ENCODE measurements at places on chromosomes 7 and 10.

DNA sequence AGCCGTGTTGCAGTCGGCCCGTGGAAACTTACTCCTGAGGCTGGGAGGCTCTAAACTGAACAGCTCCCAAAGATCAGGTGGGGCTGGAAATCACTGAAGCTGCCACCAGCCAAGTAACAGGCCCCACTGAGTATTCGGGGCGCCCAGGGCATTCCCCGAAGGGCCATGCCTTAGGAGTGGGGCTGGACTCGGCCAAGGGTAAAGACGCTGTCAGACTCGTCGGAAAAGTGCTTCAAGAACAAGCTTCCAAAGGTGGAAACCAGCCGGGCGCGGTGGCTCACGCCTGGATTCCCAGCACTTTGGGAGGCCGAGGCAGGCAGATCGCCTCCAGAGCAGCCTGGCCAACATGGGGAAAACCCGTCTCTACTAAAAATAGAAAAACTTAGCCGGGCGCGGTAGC, 102.8 kb downstream of the GALNT11 start:
- no peak for DNase-seq

- peak; percentile 94 for DNase-seq
Observed at GRCh38 chr7:107939573-107940489, 48.8 kb downstream of the DLD start.

GRCh38 chr7:73517241-73517995, 4.7 kb downstream of the BAZ1B start:
- no peak for DNase-seq

DNA sequence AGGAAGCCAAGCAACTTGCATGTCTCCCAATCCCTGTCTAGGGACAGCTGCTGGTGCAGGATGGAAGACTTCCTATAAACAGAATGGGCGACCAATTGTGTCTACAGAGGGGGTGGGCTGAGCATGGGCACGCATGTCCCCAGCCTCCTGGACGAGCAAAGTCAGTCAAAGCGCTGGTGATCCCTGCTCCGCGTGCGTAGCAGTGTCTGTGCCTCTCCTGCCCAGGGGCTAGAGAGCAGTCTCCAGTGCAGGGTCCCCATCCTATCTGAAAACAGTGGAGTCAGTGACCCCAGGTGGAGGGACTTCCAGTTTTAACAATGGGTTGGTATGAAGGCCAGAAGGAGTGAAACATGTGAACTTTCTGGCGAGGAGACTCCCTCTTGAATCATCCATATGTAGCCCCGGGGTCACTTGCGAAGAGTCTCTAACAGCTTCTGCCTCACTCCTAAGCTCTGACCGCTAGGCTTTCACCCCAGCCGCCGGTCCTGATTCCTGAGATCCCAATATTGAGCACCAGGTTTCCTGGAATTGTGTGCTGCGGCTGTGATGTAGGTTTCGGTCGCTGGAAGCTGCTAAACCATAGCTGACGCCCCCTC, 714 bp upstream of the CASP2 start:
- DNase-seq = no peak

- no peak for DNase-seq
Observed at GRCh38 chr10:22686347-22686746, 28.0 kb downstream of the PIP4K2A start.

- no peak for DNase-seq
Observed at GRCh38 chr7:30285067-30285535, 704 bp downstream of the ZNRF2 start.

GRCh38 chr7:13708670-13709069, 280.8 kb downstream of the ETV1 start:
- no peak for DNase-seq

DNA sequence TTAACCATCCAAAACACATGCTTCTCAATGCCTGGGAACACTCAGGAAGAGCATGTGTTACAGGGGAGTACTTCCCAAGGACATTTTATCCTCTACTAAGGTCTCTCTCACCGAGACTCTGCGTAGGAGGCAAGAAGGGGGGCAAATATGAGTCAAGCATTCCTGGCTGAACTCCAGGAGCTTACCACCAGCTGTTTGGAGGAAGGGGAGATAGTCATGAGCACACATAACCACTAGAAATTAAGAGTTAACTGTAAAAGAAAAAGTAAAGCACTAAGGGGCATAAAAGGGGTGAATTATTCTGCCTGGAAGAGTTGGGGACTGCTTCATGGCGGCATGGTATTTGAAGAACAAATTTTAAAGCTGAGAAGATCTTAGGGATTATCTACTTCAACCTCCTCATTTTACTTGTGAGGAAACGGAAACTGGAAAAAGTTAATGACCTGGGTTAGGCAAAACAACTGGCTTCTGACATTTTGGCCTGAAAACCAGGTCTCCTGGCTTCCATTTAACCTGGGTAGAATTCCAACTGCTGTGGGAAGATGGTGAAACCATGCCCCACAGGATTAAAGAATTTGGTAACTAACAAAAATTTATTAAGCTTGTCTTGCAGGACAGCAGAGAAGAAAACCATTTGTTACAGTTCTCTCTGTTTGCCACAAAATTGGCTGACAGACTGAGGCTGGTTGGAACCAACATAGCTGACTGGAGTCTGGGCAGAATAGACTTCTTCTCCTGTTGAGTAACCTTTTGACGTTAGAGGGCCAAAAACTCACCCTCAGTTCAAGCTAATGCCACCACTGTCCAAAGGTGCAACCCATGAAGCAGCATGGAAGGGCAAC, 85.5 kb downstream of the SLC25A13 start:
- peak; percentile 51 for DNase-seq

DNA sequence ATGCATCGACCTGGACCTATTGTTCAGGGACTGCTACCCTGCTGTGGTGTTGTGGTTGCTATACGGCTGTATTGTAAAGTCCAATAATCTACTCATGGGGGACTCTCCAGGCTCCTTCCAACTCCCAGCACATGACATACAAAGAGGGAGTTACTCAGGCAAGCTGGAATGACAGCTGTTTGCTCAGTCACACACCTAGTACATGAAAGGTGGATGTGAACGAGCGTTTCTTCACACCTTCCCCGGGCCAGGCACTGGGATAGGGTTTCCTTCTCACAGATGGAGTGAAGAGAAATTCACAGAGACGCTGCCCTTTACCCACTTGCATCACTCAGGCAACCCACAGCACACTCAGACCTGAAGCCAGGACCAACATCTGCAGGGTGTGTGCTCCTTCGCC, 215.7 kb downstream of the TNS3 start:
- no peak for DNase-seq

GRCh38 chr10:86968994-86969355, 693 bp downstream of the ADIRF start:
- no peak for DNase-seq

DNA sequence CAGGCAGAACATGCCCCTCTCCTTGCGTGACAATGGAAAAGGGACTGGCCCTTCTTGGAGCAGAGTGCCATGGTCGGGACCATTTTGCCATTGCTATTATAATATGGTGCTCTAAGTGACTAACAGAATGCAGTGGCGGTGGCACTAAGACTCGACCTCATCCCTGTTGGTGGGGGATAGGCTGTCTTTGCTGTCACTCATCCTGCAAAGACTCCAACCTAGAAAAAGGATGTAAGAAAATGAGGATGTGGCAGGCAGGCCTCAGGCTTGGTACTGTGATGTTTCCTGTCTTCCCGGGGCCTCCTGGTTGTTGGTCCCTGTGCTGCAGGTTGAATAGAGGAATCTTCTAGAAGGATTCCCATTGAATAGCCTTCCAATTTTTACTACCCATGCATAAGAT, 18.6 kb downstream of the BLNK start:
- DNase-seq = no peak

- DNase-seq = no peak
Observed at GRCh38 chr7:66899552-66900280, 21.3 kb upstream of the TMEM248 start.

DNA sequence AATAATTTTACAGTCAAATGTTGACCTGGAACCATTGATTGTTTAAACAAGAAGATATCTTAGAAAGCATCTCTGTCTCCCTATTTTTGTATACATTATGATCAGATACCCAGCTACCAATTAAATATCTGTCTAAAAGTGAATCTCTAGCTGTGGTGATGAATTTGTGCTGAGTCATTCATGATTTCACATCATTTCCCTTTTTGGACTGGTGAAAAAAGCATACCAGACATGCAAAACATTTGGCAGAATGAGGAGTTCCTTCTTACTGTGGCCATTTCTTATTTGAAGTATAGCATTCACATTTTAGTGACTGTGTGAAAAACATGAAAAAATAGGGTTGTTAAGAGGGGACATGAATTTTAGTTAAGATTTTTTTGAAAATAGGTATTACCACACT, 98.0 kb upstream of the GATA3 start:
- DNase-seq = peak; percentile 66

- no peak for DNase-seq
Observed at GRCh38 chr7:127704211-127704610, 52.2 kb downstream of the SND1 start.

GRCh38 chr10:71684356-71685173, 35.0 kb downstream of the C10orf105 start:
- DNase-seq = no peak

- DNase-seq = no peak
Observed at GRCh38 chr7:83643012-83643411, 5.9 kb downstream of the SEMA3E start.

- DNase-seq = no peak
Observed at GRCh38 chr10:54108961-54109360, 692.1 kb downstream of the PCDH15 start.

GRCh38 chr10:22740180-22740579, 25.8 kb upstream of the PIP4K2A start:
- no peak for DNase-seq

DNA sequence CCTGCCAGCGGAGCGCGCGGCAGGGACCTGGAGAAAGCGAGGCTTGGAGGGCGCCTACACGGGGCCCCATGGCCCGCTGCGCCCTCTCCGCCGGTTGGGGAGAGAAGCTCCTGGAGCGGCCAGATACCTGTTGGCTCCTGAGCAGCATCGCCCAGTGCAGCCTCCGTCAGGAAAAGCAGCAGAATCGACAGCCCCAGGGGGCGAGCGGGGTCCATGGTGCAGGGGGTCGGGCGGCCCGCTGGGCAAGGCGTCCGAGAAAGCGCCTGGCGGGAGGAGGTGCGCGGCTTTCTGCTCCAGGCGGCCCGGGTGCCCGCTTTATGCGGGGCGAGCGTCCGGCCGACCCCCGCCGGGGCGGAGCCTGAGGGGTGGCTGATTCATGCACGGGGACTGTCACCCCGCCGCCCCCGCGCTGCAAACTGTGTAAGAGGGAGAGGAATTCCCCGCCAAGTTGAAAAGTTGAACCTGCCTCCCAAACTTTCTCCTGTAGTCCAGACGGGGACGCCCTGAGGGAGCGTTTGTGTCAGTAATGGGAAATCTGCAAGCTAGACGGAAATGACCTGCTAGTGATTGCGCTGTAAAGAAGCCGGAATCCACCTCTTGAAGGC, at the start of gene TFPI2:
TSS of gene TFPI2 (minus strand) at position 290 of the 605 bp plus-strand sequence. CDS start at position 215, 75 bp downstream.
- peak; percentile 18 for DNase-seq

- DNase-seq = no peak
Observed at GRCh38 chr10:5485290-5485689, 14.1 kb downstream of the CALML5 start.

DNA sequence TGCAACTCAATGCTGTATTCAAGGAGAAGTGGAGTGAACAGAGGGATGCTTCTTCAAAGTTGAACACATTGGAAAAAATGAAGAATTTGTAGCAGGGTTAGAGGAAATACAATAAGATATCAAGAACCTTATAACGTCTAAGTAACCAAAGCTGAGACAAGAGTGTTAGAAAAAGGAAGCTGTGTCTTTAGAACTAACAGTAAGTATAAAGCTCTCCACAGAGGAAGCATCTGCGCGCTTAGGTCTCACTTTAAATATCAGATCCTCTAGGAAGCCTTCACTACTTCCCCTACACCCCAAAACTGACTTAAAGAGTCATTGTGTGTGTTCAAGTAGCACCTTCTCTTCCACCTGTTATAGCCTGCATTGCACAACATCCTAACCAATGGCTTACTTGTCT, 43.0 kb downstream of the CH25H start:
- DNase-seq = no peak

DNA sequence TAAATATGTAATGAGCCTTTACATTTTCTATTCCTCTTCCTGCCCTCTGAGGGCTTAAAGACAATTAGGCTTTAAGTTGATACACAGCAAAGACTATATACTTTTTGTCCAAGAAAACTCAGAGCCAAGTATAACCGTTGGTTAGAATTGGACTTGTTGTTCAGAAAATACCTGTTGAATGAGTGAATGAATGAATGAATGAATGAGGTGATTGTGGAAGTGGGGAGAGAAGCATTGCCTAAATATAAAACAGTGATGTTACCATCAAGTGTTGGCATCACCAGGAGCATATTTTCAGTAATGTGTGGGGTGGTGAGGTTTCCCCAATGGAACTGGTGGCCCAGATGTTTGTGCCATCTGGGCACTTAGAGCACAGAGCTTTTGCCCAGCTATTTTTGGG, 106.9 kb downstream of the AOAH start:
- DNase-seq = no peak

DNA sequence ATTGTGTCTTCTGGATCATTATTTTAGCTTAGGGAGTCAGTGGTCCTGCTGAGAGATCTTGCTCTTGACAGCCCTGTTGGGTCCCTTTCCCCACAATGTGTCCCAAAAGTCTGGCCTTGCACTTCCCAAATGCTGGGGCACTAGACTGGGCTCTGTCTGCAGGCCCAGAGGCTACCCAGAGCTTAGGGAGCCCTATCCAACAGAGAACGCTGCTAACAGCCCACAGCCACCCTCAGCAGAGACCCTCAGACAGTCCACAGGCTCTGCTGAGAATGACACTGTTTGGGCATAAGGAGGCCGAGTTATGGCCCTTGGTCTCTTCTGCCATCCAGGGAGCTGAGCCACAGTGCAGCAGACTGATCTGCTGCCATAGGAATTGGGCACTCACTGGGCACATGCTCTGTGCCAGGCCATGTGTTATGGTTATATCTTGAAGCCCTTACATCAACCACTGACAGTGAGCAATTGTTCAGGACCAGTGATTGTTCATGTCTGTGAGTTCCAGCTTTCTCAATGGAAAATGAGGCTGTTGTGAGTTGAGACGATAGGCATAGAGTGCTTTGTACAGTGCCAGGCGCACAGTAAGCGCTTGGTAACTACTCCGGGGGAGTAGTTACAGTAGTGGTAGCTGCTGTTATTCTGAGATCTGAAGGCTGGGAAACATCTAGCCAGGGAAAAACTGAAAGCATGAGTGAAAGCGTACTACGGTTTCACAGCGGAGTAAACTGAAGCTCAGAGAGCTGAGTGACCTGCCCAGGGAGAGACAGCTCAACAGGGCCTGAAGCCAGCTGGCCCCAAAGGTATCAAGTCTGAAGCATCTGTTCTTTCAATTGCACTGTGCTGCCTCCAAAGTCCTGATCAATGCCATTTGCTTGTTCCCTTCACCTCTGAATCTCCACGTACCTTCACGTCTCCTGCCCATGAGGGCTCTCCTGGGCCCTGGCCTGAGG, 77.6 kb upstream of the PRLHR start:
- DNase-seq = no peak
